ENCODE measurements at places on chromosomes 6 and 20.

GRCh38 chr6:34658605-34659265, 37.8 kb downstream of the ILRUN start:
- no peak overlapping the region for H3K4me3 ChIP-seq
- no peaks in the 10 kb centered on the region for H3K27me3 ChIP-seq
- no peak for DNase-seq
- peaks cover 12% of the 10 kb centered on the region for H3K4me1 ChIP-seq
- H3K36me3 ChIP-seq = peaks cover under 1% of the 10 kb centered on the region
- H3K27ac ChIP-seq = peak overlapping the region; percentile 2

DNA sequence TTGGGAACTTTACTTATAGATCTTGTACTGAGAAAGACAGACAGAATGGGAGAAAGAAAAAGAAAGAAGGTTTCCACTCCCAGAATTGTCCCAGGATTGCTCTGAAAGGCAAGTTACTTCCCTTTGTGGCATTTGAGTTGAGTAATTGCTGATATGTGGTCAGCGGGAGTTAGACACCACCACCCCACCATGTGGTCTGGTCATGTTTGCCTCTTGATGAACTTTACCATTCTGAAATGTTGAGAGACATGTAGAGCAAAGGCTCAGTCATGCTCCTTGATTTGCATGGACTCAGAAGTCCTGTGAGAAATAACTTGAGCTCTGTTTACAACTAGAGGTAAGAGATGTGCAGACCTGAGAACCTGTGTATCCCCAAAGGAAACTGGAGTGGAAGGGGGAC, 17.1 kb downstream of the TCF21 start:
- peaks cover 21% of the 10 kb centered on the region for H3K36me3 ChIP-seq
- no peaks in the 10 kb centered on the region for H3K4me1 ChIP-seq
- no peak overlapping the region for H3K4me3 ChIP-seq
- no peaks in the 10 kb centered on the region for H3K27me3 ChIP-seq

DNA sequence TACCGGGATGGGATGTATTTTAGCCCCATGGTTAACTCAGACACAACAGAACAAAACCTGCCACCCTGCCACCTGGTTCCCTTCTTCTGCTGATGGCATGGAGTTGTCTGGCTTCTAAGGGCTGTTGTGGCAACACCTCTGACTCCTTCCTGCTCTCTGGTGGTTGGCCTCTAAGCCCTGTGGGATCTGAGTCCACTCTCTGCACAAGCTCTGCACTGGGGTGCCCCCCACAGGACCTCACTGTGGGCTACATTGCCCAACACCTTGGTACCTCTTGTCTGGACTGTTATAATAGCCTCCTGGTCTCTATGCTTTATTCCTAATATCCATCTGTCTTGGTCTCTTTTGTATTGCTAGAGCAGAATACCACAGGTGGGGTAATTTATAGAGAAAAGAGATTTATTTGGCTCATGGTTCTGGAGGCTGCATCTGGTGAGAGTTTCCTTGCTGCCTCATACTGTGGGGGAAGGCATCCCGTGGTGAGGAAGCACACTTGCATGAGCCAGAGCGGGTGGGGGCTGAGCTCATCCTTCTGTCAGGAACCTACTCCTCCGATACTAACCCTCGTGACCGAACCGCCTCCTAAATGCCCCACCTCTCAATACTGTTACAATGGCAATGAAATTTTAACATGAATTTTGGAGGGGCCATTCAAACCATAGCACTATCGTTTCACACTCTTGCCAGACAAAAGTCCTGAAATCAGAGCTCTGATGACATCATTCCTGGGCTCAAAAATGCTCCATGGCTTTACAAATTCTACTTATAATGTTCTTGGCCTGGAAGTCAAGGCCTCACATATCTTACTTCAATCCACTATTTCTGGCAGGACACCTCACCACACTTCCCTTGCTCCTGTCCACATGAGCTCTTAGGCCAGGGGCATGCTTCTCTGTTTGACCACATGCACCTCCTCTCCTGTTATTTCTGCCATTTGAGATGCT, 127.2 kb downstream of the PAX1 start:
- no peaks in the 10 kb centered on the region for H3K36me3 ChIP-seq
- no peak overlapping the region for H3K4me3 ChIP-seq
- no peak for DNase-seq

DNA sequence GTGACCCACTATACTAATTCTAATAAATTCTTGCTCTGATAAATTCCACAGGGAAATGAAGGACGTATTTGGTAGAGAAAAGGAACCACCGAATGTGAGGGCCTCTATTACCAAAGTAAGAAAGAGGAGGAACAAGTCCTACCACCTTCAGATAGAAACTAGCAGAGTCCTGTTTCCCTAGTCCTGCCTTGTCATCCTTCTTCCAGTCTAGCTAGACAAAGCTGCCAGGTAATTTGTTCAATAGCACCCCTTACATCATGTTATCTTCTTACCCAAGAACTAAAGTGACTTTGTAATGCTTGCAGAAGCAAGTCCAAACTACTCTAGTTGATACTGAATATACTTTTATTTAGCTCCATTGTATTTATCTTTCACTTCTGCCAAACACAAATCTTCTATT, 29.3 kb upstream of the FAM83B start:
- H3K4me3 ChIP-seq = no peak overlapping the region
- no peak overlapping the region for H3K27ac ChIP-seq
- H3K27me3 ChIP-seq = no peaks in the 10 kb centered on the region
- H3K36me3 ChIP-seq = no peaks in the 10 kb centered on the region
- no peaks in the 10 kb centered on the region for H3K4me1 ChIP-seq

DNA sequence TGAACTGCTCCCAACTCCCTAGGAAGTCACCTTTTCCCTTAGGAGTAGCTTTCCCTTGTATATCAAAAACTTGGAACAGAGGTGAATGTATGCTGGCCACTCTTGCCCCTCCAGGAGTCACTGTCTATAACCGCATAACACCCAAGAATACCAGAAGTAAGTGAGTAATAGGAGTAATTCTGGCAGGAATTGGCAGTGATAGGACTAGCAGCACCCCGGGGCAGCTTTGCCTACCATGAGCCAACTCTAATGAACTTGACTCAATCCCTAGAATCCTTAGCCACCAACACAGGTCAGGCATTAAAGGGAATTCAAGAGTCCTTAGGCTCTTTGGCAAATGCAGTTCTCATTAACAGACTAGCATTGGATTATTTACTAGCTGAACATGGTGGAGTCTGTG, 28.8 kb upstream of the CD164 start:
- H3K4me3 ChIP-seq = no peak overlapping the region
- H3K27ac ChIP-seq = no peak overlapping the region
- no peaks in the 10 kb centered on the region for H3K36me3 ChIP-seq

GRCh38 chr6:938271-938905, 245.4 kb upstream of the EXOC2 start:
- peaks cover 29% of the 10 kb centered on the region for H3K27me3 ChIP-seq
- H3K27ac ChIP-seq = no peak overlapping the region
- H3K4me3 ChIP-seq = no peak overlapping the region
- no peaks in the 10 kb centered on the region for H3K36me3 ChIP-seq
- no peaks in the 10 kb centered on the region for H3K4me1 ChIP-seq

- no peaks in the 10 kb centered on the region for H3K4me1 ChIP-seq
- no peak for DNase-seq
- H3K27me3 ChIP-seq = peaks cover 7% of the 10 kb centered on the region
- no peak overlapping the region for H3K4me3 ChIP-seq
- no peak overlapping the region for H3K27ac ChIP-seq
- no peaks in the 10 kb centered on the region for H3K36me3 ChIP-seq
Measured at GRCh38 chr20:56860413-56860812, 231.3 kb downstream of the TFAP2C start.

DNA sequence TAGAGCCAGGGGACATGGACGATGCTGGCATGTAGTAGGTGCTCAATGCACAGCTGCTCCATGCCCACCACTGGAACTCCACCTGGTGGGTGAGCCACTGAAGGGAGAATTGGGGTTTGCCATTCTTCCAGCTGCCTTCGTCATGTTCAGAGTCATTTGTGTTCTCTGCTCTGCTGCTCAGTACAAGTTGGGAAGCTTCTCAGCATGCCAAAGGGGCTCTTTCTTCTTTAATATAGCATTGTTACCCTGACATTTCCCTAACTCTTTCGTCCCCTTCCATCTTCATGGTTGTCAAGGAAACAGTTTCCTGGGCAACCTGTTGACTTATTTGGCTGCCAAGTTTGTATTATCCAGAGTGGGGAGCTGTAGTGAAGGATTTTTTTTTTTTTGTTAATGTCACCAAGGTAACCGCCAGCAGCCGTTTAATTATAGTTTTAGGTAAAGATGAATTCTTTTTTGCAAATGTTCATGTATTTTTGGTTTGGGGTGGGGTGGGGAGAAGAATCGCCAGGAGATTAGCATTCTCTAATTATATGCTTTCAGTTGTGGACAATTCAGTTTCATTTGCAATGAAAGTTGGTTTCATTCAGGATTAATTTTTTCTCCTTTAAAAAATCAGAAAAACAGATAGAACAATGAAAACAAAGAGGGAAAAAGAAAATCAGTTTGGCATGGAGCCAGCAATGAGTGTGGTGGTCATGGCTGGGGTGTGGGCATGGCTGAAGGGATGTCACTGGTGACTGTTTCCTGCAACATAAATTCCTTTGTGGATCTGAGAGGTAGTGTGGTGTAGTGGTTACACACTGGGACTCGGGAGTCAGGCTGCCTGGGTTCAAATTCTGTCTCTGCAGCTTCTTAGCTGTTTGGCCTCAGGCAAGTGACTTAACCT, 73.0 kb upstream of the KCNG1 start:
- H3K27me3 ChIP-seq = peaks cover 82% of the 10 kb centered on the region
- no peak for DNase-seq
- H3K27ac ChIP-seq = no peak overlapping the region
- H3K4me1 ChIP-seq = no peaks in the 10 kb centered on the region
- no peak overlapping the region for H3K4me3 ChIP-seq

DNA sequence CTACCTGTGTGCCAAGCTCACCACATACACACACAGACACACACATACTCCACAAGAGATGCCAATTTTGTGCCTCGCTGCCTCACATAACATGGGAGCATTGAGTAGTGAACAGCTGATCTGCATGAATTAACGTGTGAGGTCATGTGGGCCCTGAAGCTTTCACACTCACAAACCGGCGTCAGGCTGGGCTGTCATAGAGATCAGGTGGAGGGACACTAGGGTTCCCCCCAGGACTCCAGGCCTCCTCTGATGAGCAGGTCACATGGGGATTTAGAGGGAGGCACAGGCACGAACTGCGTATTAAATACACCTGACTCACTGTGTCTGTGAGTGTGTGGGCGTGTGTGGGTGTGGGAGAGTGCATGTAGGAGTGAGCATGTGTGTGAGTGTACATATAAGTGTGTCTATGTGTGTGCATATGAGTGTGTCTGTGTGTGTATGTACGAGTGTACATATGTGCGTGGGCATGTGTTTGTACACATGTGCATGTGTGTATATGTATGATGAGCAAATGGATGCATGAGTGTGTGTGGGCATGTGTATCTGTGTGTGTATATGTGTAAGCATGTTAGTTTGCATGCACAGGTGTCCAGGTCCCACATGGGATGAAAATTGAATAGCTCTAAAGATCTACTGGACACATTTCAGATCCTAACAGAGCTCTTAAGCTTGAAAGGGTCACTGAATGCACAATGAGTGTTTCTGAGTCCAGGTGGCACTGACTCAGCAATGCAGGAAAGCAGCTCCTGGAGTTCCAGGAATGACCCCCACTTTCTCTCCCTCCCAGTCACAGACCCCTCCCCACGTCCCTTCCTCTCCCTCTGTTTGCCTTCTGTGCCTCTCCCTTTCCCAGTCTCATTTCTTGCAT, 336.6 kb downstream of the PREX1 start:
- H3K4me1 ChIP-seq = no peaks in the 10 kb centered on the region
- H3K27me3 ChIP-seq = no peaks in the 10 kb centered on the region
- H3K27ac ChIP-seq = no peak overlapping the region
- H3K36me3 ChIP-seq = no peaks in the 10 kb centered on the region

DNA sequence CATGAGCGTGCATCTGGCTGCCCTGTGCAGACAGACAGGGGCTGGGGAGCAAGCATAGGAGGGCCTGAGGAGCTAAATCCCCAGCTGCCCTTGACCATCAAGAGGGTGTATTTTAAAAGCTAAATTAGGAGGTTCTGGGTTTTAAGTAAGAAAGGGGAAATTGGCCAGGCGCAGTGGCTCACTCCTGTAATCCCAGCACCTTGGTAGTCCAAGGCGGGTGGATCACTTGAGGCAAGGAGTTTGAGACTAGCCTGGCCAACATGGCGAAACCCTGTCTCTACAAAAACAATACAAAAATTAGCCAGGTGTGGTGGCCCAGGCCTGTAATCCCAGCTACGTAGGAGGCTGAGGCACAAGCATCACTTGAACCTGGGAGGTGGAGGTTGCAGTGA, 27.8 kb downstream of the SERPINB6 start:
- no peaks in the 10 kb centered on the region for H3K4me1 ChIP-seq
- H3K27me3 ChIP-seq = no peaks in the 10 kb centered on the region
- peaks cover 16% of the 10 kb centered on the region for H3K36me3 ChIP-seq
- no peak overlapping the region for H3K4me3 ChIP-seq

- no peaks in the 10 kb centered on the region for H3K27me3 ChIP-seq
- H3K4me3 ChIP-seq = no peak overlapping the region
- no peak for DNase-seq
- no peak overlapping the region for H3K27ac ChIP-seq
Measured at GRCh38 chr20:58998656-58999055, 8.4 kb downstream of the CTSZ start.

- H3K4me3 ChIP-seq = no peak overlapping the region
- no peak overlapping the region for H3K27ac ChIP-seq
- H3K36me3 ChIP-seq = no peaks in the 10 kb centered on the region
- no peak for DNase-seq
Measured at GRCh38 chr6:123030282-123030681, 34.2 kb downstream of the CLVS2 start.

DNA sequence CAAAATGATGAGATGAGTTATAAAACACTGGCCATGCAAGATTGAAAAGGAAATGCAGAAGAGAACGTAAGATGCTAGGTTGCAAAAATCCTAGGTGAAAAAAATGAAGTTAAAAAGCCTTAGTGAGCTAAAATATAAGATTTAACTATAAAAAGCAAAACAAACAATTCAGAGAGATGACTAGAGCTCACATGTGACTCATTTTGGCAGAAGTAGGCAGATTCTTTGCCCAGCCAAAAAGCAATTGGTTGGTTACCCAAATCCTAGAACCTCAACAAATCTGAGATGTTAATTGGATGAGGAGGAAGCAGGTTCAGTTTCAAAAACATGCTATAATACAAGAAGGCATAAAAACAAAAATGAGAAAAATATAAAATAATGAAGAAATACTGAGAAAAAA, 249.1 kb downstream of the OGFRL1 start:
- no peaks in the 10 kb centered on the region for H3K36me3 ChIP-seq
- no peaks in the 10 kb centered on the region for H3K27me3 ChIP-seq
- DNase-seq = peak; percentile 65
- no peaks in the 10 kb centered on the region for H3K4me1 ChIP-seq
- H3K4me3 ChIP-seq = no peak overlapping the region

GRCh38 chr20:42749556-42749955, 440.1 kb downstream of the PTPRT start:
- no peak overlapping the region for H3K27ac ChIP-seq
- H3K4me1 ChIP-seq = no peaks in the 10 kb centered on the region
- no peaks in the 10 kb centered on the region for H3K27me3 ChIP-seq
- no peak for DNase-seq

GRCh38 chr6:162899148-162899547, 171.4 kb downstream of the PACRG start:
- H3K4me3 ChIP-seq = no peak overlapping the region
- H3K4me1 ChIP-seq = no peaks in the 10 kb centered on the region
- DNase-seq = no peak
- H3K27me3 ChIP-seq = no peaks in the 10 kb centered on the region

Data from IMR-90 (cell line).